ENCODE measurements at places on chromosomes 12 and 14.

DNA sequence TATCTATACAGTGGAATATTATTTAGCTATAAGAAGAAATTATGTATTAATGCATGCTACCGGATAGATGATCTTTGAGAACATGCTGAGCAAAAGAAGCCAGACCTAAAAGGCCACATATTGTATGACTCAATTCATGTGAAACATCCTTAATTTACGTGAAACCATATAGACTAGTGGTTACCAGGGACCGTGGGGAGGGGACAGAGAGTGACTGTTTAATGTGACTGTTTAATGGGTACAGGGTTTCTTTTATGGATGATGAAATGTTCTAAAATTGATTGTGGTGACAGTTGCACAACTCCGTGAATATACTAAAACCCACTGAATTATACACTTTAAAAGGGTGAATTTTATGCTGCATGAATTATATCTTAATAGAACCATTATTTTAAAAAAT, 8.5 kb upstream of the BCL7A start:
- DNase-seq, result no peak

GRCh38 chr14:57981817-57982560, 116.1 kb upstream of the SLC35F4 start:
- no peak for DNase-seq

- DNase-seq, result no peak
These were observed 19.5 kb downstream of the LIMA1 start for GRCh38 chr12:50263832-50264231.

- DNase-seq, result no peak
These were observed 7.0 kb upstream of the RPS26 start for GRCh38 chr12:56034586-56035332.

DNA sequence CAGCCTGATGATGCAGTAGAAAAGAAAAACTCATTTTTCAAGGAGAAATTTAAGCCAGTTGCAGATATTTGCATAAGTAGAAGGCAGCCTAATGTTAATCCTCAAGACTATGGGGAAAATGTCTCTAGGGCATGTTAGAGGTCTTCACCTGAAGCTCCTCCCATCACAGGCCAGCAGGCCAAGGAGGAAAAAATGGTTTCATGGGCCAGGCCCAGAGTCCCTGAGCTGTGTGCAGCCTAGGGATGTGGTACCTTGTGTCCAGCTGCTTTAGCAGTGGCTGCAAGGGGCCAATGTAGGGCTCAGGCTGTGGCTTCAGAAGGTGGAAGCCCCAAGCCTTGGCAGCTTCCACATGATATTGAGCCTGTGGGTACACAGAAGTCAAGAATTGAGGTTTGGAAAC, 1946.7 kb upstream of the FLRT2 start:
- DNase-seq, result no peak

GRCh38 chr14:101961746-101962502, 2.4 kb upstream of the DYNC1H1 start:
- no peak for DNase-seq

DNA sequence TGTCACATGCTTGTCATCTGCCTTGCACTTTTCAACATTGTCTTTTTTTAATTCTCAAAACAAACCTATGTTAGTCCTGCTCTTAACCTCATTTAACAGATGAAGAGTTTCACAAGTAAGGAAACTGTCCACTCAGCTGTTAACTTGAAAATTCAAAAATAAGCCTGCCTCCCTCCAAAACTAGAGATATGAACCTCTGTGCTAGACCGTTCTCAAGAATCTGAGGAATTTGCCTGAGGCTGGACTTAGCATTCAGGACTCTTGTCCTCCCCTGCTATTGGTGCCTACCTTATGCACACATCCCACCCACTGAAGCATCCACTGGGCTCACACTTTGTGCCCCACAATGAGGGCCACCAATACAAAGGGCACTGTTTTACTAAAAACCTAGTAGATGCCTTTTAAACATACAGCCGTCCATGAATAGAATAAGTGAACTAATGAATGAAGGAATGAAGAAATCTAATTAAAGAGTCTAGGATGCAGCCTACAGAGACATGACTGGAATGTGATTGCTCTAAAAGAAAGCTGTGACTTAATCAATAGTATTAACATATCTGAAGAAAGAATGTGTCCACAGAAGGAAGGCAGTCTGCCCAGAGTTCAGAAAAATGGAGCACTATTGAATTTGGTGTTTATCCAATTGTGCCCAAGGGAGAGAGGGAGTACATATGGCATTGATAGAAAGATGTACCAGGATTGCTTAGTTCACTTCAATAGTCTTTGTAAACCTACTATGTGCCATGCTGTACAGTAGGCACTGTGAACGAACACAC, 238.5 kb downstream of the SPTSSA start:
- no peak for DNase-seq

DNA sequence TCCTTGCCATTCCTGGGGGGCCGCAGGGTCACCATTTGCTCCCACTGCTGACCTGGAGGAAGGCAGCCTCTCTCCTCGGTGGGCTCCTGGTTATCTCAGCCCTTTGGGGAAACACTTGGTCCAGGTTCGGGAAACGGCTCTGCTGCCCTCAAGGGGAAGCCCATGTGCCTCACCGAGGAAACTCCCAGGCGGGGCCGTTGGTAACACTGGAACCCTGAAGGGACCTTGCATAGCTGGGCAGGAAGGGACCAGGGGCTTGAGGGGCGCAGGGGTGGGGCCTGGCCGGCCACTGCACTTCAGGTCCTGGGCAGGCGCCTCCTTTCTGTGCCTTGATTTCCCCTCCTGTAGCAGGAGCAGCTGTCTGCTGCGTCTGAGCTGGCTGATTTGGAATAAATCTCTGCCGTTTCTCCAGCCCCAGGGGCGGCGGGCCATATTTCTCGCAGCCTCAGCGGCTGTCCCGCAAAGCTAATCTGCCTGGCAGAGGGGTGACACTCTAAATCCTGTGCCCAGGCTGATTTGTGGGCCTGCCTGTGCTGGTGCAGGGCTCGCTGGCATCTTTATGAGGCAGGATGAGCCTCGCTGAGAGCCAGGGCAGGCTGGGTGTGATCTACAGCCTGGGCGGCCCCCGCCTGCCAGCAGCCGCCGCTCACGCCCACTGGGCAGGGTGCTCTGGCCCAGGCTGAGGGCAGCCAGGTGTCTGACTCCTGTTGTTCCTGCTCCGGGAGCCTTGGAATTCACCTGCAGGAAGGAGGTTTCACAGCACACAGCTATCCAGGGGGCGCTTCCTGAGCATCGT, 49.7 kb downstream of the KIF26A start:
- DNase-seq, result no peak

DNA sequence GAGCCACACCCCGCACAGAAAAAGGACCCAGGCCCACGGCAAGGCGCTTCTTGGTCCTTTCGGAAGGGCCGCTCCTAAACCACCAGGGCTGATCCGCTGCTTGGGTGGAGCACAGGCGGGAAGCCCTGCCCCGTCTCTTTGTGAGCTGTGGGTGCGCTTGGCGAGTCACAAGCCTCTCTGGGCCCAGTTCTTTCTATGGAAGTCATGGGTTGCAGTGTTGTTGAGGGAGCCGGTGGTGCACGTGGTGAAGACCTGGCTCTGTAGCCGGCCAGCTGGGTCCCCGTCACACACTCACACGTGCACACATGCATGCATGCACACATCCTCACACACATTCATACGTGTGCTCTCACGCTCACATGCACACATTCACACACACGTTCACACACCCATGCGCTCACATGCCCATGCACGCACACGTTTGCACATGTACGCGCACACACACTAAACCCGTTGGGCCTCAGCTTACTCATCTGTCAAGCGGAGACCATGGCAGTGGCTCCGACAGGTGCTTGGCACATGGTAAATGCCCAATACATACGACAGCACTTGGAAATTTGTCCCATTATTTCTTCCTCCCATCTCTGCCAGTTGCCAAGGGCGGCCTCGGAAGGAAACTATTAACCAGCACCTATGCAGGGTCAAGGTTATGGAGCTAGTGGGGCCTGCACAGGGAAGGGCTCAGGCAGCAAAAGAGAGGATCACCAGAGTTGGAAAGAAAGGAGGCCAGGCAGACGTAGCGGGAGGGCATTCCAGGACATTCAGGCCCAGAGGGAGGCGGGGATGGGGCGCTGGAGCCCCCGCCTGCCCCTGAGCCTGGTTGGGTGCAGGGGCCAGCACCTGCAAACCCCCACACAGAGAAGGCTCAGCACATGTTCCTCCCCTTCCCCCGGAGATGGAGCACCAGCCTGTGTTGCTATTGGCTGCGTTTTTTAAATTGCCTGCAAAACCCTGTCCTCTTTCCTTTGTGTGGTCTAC, 96.9 kb downstream of the SETD3 start:
- DNase-seq, result no peak

GRCh38 chr12:121033625-121034349, 5.3 kb downstream of the OASL start:
- DNase-seq, result peak; percentile 33

- DNase-seq, result no peak
These were observed 54.3 kb downstream of the MAP3K9 start for GRCh38 chr14:70754991-70755390.

GRCh38 chr12:92335831-92336230, 190.2 kb upstream of the BTG1 start:
- no peak for DNase-seq

DNA sequence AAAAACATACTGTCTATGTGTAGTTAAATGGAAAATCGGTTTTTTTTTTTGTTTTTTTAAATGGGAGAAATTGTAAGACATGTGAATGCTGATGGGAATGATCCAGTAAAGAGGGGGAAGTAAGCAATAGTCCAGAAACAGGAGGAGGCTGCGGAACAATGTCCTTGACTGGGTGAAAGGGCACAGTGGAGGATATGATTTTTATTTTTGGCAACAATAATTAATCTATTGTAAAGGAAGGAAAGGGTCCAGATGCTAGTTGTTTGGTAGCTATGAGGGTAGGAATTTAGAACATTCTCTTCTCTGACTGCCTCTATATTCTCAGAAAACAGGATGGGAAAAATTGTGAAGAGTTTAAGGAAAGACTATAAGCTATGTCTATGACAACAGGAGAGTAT, 76.6 kb downstream of the RPL10L start:
- no peak for DNase-seq

GRCh38 chr12:89200217-89200616, 152.1 kb downstream of the DUSP6 start:
- DNase-seq, result no peak

GRCh38 chr14:75553157-75553556, 25.3 kb upstream of the FLVCR2 start:
- no peak for DNase-seq

- no peak for DNase-seq
These were observed 8.4 kb downstream of the CKAP4 start for GRCh38 chr12:106239241-106239950.

- DNase-seq, result no peak
These were observed 56.6 kb upstream of the SRSF5 start for GRCh38 chr14:69710378-69710777.

DNA sequence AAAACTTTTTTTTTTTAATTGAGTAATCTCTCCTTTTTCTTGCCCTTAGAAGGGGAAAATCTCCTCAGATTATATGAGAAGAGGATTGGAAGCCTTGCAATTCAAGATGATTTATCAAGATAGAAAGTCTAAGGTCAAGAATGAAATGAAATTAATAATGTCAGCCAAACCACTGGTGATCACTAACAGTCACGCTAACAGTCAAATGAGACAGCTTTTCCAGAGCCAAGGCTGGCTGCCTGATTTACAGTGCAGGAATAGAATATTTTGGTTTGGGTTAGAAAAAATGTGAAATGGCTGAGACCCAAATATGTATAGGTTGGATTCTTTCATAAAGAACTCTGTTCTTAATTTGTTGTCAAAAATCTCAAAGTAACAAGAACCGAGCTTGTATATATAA, 204.3 kb downstream of the PPM1H start:
- DNase-seq, result no peak

GRCh38 chr12:75722714-75723200, 211.3 kb upstream of the KRR1 start:
- peak; percentile 17 for DNase-seq

DNA sequence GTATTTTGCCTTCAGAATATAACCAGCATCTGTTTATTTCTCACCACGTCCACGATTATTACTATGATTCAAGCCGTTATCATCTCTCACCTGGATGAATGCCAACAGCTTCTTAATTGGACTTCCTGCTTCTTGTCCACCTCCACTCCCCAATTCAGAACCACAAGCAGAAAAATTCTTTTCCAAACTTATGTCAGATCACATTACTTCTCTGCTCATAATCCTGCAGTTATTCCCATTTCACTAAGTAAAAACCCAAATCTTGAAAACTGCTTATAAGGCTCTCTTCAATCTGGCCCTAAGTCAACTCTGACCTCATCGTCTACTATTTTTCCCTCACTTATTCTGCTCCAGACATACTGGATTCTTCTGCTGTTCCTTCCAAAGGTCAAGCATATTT, 2.0 kb downstream of the CRY1 start:
- no peak for DNase-seq

GRCh38 chr14:102568115-102568614, 24.3 kb upstream of the RCOR1 start:
- peak; percentile 47 for DNase-seq

- DNase-seq, result no peak
These were observed at the start of gene KRT76 for GRCh38 chr12:52776913-52777395. Gene KRT76 (minus strand): TSS chr12:52777345. CDS start chr12:52777291, 54 bp downstream.

DNA sequence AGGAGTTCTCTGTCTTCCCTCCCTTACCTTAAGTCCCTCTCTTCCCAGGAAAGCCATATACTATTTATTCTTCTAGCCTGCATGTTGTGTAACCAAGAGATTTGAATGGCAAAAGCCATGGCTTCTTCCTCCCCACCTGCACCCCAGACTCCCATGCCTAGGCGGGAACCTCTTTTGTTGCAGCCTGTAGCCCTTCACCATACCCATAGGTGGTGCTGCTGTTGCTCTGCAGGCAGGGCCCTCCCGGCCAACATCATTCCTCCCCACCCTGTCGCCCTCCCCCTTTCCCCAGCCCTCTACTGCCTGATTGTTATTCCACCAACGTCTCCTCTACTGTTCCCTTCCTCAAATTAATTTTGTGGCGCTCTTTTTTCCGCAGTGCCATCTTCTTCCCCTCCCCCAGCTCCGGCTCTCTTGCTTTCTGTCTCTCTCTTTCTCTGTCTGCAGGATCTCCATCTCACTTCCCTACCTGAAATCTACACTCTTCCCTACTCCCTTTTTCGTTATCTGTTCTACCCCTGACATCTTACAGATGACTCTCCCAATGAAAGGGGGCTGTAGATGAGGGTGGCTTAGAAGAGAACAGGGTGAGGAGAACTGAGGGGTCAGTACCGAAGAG, 13.8 kb downstream of the NGDN start:
- DNase-seq, result no peak

DNA sequence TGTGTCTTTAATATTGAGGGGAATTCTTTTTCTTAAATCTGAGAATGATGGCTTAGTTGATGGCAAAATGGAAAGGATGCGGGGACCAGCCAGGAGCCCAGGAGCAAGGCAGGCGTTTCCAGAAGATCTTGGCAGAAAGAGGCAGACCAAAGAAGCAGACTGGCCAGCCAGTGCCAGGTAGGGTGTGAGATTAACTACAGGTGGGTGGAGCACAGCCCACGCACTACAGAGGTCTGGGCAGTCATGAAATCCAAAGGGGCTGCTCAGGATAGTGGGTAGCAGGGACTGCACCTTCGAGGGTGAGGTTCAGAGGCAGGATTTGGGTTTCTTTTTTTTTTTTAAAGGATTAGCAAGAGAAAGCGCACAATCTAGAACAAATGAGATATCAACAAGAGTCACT, 17.7 kb upstream of the PCNX1 start:
- no peak for DNase-seq
